ENCODE measurements at places on chromosomes 2 and 18.
A peak's percentile ranks its signal among the peaks of the same experiment; 100 is the strongest.

DNA sequence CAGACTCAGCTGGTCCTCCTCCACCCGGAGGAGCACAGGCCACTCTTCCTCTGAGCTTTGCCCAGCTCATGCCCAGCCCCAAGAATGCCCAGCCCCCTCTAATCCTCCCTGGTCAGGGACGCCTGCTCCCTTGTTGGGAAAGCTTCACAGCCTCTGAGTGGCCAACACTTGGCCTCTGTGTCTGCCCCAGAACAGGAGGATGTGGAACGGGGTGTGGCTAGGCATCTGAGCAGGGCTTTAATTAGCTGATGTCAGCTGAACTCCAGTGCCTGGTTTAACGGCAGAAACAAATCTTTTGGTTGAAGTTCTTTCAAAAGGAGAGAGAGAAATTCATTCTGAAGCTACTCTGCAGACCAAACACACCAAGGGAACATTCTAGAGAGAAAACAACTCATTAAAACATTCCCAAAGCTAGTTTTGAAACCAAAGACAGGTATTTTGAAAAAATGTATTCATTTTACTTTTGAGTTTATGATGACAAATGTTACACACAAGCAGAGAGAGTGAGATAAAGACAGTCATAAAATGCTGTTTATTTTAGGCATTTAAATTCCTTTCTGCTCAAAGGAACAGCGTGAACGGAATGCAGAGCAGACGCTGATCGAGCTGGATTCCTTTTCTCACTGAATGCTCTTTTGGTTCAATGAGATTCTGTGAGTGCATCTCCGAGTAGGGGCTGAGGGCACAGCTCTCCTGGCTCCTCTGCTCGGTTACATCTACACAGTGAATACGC is 63.8 kb downstream of the RTP5 start:
- DNase-seq: no peak

DNA sequence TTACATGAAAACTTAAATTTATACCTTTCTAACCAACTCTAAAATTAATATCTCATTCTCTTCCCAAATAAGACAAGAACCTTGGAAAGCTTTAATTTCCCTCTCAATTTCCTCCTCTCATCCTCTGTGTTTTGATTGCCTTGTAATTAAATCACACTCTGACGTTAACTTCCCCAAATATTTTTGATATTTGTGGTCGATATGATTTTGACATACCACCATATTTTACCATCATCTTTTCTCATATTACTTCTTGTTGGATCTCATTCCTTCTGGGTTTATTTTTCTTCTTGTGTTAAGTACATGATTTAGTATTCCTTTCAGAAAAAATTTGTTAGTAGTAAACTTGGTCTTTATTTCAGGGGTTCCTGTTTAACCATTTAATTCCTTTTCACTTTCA is 69.6 kb downstream of the RDH14 start:
- DNase-seq: no peak

DNA sequence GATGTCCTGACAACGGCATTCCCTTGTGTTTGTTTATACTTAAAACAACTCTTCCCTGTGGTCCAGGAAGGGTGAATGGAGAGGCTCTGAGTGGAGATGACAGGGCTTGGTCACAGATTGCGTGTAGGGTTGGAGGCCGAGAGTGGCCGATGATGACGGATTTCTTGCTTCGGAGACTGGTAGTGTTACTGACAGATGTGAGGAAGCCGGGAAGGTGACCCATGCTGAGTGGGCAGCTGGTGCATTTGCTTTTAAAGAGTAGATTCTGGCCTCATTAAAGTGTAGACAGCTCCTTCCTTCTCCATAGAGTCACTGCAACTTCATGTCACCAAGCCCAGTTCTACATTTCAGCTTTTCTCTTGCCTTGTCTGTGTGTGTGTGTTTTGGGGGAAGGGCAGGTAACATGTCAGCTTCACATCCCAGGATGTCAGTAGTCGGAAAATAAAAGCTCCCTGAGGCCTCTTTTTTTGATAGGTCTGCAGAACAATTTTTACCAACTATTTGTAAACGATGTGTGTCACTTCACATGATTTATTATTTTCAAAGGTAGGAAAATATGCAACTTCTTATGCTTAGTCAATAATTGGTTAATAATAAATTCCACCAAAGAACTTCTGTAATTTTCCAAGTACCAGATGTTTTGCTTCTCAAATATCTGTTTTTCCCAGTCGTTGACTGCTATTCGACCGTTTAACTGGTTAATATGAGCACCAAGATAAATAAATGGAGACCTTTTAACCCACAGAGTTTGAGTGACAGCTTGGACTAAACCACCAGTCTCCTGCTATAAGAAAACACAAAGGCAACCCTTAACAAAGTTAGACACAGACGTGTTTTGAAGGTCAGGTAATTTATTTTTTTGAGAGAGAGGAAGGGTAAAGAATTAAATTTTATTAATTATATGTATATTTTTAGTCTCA is 436.9 kb downstream of the SLC4A3 start:
- no peak for DNase-seq

DNA sequence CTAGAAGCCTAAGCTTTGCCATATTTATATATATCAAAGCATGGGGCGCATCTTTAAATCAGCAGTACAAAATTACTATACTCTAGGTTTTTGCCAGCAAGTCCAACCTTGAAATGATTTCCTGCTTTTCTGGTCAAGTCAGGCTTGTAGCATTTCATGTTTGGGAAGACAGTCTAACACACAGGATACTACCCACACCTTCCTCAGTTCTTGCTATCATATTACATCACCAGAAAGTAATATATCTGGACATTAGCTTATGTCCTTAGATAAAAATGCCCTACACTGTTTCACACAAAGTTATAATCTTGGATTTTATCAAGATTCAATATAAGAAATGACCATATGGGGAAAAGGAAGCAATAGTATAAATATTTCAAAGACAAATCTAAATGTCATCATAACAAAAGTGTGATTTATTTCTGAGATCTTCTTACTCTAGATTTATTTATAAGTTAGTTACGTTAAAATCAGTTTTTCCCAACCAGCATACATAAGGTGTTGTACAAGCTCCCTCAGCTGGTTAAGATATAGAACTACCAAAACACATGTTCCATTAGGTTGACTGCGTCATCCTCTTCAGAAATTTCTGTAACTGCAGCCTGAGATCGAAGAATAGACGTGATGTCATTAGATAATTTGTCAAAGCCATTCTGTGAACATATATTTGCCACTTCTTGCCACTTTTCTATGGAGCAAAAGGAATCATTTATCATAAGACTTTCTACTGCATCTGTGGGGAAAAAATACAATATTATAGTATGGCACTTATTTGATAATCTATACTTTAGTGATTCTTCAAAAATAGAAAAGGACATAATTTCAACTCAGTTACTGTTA is 56.6 kb downstream of the CLHC1 start:
- DNase-seq: peak; percentile 25

GRCh38 chr2:222033541-222033940 is 265.3 kb downstream of the PAX3 start:
- no peak for DNase-seq

DNA sequence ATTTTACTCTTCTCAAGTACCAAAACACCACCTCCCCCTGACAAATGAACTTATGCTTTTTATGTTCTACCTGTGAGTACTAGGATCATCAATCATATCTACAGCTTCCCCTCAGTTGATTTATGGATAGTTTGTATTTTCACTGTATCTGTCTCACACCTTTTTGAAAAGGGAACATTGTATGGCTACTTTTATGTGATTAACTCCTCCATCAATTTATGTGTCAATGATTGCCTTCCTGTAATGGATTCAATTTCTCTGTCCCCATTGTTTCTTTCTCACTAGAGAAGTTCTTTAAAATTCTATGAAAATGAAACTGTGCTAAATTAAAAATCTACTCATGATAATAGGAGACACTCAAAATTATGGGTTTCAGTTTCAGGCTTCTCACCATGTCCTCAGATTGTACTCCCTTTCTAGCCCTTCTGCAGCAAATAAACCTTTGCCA is 935.0 kb downstream of the TRIB2 start:
- DNase-seq: no peak

DNA sequence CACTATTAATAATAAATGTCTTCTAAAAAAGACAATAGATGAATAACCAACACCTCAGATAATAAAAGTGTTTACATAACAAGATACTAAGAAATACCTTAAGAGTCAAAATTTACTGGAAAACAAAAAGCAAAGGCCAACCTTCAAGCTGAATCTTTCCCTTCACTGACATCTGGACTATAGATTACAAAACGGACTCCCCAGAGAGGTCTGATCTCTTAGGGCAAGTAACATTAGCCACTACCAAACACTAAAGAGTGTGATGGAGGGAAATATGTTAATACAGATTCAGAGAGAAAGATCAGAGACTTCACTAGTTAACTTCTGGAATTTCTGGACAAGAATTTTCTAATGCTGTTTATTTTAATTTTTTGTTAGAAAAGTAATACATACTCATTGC is 13.9 kb downstream of the CLASP1 start:
- DNase-seq: no peak

GRCh38 chr2:222672068-222672401 is 577 bp downstream of the MOGAT1 start:
- no peak for DNase-seq

DNA sequence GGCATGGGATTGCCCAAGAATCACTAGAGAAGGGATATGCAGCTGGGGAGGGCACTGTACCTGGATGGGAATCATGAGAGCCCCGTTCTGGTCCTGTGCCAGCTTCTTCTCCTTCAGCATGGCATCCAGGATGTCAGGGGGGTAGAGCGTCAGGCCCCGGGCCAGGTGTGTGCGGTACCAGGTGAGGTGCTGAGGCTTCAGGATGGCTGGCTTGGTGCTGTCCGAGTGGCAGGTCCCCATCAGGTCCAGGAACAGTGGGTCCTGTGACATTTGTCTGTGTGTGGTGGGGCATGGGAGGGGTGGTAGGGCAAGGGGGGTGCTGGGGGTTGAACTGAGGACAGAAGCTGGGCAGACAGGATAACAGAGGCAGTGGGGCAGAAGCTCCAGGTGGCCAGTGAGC is 13.2 kb downstream of the CFAP65 start:
- no peak for DNase-seq

DNA sequence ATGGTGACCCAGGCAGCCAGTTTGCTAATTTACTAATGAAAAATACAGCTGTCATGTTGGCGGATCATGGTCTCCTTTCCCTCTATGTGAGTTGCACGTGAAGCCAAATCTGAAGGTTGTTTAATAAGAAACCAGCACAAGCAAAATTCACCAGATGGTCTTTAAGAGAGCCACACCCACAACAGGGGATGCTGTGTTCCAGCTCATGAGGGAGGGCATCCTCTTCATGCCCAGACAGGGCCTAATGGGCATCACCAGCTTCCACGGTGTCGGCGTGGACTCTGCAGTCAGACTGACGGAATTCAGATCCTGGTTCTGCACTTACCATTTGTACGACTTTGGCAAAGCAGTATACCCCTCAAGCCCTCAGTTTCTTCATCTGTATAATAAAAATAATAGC is 39.9 kb downstream of the TMEM247 start:
- DNase-seq: no peak

DNA sequence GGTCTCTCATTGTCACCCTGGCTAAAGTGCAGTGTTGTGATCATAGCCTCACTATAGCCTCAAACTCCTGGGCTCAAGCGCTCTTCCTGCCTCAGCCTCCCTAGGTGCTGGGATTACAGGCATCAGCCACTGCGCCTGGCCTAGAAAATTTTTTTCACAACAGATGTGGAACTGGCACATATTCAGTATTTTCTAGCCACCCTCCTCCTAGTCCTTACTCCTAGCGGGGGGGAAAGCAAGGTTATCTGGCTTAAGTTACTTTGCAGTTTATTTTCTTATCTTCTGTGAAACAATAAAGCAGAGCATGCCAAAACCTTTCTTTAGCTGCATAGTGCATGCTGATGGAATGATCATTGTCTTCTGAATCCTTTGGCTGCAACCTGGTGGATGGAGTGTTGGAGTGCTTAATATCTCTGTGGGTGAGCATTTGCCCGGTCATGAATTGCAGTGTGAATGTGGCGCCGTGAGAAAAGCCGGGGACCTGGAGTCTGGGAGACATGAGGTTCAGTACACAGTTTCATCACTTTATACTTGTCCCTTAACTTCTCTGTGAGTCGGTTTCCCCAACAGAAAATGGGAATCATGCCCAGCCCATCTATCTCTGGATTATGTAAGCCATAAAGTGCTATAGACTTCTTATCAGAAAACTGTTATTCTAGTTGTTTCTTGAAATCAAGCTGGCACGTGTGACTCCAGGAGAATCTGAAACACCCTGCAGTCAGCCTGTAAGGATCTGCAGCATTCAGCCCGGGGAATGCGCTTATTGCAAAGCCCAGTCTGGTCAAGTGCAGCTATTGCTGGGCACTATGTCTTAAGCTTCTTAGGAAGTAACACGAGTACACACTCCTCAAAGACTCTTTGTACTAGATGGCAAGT is 38.2 kb upstream of the MAP3K20 start:
- DNase-seq: no peak

DNA sequence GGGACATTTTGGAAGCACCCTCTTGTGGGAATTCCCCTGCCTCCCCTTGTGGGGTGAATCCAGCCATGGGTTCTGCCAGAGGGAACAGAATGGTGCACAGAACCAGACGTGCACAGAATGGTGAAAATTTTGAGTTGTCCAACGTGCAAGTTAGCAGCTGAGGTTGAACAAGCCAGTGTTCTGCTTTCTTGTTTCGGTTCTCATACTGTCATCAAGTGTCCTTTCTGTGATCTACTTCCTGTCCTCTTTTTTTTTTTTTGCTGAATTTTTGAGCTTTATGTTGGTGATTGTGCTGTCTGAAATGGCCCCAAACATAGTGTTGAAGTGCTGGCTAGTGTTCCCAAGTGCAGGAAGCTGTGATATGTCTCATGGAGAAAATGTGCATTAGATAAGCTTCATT is 21.5 kb upstream of the REEP1 start:
- no peak for DNase-seq

DNA sequence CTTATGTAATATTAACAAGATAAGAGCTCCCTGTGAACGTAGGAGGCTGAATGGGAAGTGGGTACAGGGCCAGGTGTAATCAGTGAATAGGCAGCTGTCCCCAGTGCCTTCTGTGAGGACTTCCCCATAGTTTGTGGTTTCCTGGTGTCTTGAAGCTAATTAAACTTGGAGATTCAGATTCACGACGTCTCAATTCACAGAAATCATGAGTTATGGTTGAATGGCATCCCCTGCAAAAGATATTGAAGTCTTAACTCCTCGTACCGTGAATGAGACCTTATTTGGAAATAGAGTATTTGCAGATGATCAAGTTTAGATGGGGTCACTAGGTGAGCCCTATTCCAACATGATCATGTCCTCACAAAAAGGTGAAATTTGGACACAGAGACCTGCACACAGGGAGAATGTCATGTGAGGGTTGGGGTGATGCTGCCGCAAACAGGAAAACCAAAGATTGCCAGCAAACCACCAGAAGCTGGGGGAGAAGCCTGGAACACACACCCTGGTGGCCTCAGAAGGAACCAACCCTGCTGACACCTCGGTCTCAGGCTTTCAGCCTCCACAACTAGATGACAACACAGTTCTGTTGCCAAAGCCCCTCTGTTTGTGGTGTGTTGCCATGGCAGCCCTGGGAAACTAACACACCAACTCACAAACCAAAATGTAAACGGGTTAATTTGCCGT is 13.2 kb downstream of the ARL4C start:
- DNase-seq: no peak
